ENCODE measurements at places on chromosomes 7 and 10.

- no peak for DNase-seq
Measured at GRCh38 chr10:64115908-64116643, 594.9 kb downstream of the REEP3 start.

DNA sequence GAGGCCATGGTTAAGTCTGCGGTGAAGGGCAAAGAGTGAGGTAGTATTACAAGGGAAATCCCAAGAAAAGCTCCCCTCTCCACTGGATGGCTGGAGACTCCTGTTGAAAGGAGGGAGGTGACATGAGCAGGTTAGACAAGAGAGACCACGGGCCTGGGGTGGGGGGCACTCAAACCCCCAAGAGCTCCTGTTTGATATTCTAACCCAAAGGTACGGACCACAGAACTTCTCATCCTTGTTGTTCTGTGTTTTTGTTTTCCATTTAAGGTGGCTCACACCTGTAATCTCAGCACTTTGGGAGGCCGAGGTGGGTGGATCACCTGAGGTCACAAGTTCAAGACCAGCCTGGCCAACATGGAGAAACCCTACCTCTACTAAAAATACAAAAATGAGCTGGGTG is 11.6 kb downstream of the VSTM4 start:
- DNase-seq: no peak

- DNase-seq: no peak
Measured at GRCh38 chr10:24938525-24938924, 13.9 kb downstream of the PRTFDC1 start.

- no peak for DNase-seq
Measured at GRCh38 chr10:5560142-5560816, 35.5 kb downstream of the CALML3 start.

DNA sequence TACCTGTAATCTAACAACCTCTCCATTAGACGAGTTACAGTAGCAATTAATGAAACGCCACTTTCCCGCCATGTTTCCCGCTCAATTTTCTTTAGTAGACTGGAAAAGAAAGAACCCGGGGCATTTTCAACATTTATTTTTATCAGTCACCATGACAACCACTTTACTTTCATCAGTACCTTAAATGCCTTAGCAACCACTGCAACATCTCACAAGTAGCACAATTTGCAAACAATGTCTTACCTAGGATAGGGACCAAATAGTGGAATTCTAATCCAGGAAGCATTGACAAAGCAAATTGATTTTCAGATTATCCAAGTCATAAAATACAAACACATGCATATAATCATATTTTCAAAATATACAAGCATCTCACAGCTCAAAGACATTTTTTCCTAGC is 221.6 kb upstream of the IMMP2L start:
- DNase-seq: no peak

GRCh38 chr10:46018453-46019176 is 11.8 kb downstream of the NCOA4 start:
- no peak for DNase-seq

- no peak for DNase-seq
Measured at GRCh38 chr10:60974463-60975149, 30.6 kb upstream of the RHOBTB1 start.

- no peak for DNase-seq
Measured at GRCh38 chr7:131056007-131056406, 271.7 kb upstream of the MKLN1 start.

- DNase-seq: no peak
Measured at GRCh38 chr10:28794986-28795385, 117.7 kb downstream of the BAMBI start.

- no peak for DNase-seq
Measured at GRCh38 chr7:42964849-42965805, 33.0 kb downstream of the MRPL32 start.

- no peak for DNase-seq
Measured at GRCh38 chr10:128053356-128053755, 72.9 kb downstream of the MKI67 start.

- no peak for DNase-seq
Measured at GRCh38 chr7:84113906-84114850, 80.4 kb downstream of the SEMA3A start.

DNA sequence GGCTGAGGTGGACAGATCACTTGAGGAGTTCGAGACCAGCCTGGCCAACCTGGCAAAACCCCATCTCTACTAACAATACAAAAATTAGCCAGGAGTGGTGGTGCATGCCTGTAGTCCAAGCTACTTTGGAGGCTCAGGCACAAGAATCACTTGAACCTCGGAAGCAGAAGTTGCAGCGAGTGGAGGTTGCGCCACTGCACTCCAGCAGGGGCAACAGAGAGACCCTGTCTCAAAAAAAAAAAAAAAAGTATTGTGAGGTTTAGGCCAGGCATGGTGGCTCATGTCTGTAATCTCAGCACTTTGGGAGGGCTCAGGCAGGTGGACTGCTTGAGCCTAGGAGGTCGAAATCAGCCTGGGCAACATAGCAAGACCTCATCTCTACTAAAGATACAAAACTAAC is 16.0 kb downstream of the TET1 start:
- DNase-seq: no peak

- no peak for DNase-seq
Measured at GRCh38 chr7:7438851-7439250, 96.8 kb downstream of the COL28A1 start.

GRCh38 chr10:32938554-32939061 is 19.4 kb downstream of the ITGB1 start:
- no peak for DNase-seq

DNA sequence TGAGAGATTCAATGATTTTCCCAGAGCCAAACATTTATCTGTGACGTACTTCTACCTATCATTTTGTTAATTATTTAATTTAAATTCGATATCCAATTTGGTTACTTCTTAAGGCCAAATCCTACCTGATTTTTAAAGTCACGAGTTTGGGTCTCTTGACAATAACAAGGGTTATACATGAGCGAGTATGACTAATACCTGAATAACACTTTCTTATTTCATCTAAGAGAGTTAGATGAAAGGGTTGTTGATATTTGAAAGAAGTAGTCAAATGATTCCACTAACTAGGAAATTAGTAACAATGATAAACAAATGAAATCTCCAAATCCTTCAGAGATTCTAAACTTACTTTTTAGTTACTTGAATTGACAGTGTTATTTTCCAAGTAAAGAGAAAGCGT is 1086.9 kb downstream of the XPNPEP1 start:
- DNase-seq: no peak

GRCh38 chr7:2244404-2244995 is 2.5 kb downstream of the NUDT1 start:
- DNase-seq: no peak

All from CD4-positive, alpha-beta T cell treated with Interferon gamma for 1 hour (primary cell).